ENCODE measurements at places on chromosomes 5 and 9.

- no peak for DNase-seq
Observed at GRCh38 chr9:135216791-135217441, 129.4 kb downstream of the OLFM1 start.

DNA sequence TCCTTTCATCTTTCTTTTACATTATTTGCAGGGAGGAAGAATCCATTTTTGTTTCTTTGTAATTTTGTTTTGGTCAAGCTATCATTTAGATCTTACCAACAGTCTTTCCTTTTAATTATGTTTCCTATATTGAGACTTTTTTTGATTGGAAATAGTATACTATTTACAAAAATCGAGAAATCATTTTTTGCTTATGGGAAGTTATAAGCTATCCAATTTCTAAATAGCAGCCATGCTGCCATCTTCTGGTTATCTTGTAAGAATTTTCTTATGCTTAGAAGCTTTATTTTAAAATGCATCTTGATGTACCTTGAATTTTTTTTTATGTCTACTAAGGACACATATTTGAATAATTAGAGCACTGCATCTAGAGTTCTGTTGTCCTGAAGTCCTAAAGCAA, 821.2 kb downstream of the PTPRD start:
- DNase-seq, result no peak

GRCh38 chr5:150584556-150585335, 55.7 kb upstream of the SYNPO start:
- no peak for DNase-seq

GRCh38 chr5:127228540-127229184, 61.9 kb upstream of the MEGF10 start:
- DNase-seq, result peak; percentile 39

- no peak for DNase-seq
Observed at GRCh38 chr5:142012186-142012785, 541 bp downstream of the GNPDA1 start.

DNA sequence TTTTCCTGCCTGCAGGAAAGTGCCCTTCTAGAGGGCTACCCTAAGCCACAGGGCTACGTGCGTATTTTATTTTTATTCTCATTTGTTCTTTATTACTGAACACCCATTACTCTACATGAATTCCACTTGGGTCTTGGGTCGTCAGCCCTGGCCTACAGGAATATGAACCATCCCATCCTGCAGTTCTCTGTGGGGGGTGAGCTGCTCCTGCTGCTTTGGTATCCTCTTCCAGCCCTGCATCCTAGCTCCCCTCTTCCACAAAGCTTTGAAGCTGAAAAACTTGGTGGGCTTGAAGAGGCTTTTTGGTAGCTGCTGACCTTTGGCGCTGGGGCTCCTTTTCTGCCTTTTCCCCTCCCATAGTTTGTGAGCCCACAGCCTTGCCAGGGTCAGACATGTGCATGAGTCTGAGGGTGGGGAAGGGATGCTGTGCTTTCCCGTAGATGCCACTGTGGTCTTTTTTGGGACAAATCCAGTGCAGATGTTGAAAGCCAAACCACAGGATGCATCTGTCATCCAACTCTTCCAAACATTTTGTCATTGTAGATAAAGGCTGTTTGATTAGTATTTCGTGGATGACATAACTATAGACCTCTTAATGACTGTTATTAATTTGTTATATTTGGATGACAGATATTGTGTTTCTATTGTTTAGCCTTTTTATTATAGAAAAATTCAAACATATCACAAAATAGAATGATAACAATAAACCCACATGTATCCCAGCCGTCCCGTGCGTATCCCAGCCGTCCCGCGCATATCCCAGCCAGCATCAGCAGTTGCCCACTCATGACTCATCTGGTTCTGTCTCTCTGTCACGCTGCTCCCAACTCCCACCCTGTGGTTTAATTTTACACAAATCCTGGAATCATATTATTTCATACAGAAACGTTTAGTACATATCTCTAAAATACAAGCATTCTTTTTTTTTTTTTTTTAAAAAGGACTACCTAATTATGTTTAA, 43.9 kb downstream of the SLC46A2 start:
- no peak for DNase-seq
